NCI-H460 (cell line): ENCODE measurements at places on chromosomes 11 and 22.

DNA sequence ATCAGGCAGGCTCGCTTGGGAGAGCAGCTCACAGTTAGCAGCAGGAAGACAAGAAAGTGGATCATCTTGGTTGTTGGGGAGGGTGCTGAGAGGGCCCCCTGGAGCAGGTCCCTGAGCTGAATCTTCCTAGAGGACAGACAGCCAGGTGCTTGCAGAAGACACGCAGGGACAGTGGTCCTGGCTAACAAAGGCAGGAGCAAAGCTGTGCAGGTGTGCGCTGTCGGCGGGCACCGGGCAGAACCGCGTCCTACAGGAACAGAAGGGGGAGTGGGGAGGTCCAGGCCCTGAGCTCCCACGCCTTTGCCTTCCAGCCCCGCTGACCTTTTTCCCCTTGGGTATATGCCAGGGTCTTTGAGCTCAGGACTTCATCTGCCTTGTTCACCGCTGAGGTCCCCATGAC, 30.1 kb upstream of the PARVB start:
- no peak for DNase-seq

GRCh38 chr22:45531441-45532234, 29.0 kb downstream of the FBLN1 start:
- no peak for DNase-seq

DNA sequence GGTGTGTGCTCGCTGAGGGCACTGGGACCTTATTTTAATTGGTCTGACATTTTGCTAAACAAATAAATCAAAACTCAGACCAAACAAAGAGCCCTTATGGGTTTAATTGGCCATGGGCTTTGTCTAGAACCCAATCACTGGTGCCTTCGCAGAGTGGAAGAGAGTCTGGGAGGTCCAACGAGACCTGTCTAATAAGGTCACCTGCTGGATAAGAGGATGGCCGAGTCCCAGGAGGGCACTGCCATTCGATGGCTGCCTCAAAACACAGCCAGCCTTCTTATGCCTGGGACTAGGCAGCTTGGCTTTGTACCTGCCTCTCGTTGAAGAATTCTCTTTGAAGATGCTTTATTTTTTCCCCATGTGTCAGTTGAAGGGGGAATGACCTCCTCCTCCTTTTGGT, 171.1 kb downstream of the CEP164 start:
- no peak for DNase-seq

GRCh38 chr11:46889689-46890475, 28.5 kb downstream of the LRP4 start:
- DNase-seq, result peak; percentile 77

DNA sequence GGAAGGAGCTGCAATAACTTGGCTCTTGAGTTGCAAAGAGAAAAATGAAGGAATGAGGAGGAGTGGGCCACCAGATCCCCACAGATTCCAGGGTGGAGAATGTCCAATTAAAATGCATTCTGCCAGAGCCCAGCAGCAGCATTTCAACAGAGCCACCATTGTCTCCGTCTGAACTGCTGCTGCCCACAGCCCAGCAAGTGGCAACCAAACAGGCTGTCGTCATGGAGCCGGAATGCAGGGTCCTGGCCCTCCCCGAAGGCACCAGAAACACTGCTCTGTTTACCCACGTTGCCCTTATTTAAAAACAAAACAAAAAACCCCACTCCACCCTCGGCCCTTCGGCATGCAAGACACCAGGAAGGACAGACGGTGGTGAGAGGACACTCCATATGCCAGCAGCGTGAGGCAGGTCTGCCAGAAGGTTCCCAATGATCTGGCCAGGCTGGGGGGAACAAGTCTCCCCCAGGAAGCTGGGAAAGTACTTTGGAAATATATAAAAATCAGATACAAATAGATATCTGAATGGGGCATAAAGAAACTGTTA, 32.5 kb downstream of the PLEKHA7 start:
- no peak for DNase-seq

DNA sequence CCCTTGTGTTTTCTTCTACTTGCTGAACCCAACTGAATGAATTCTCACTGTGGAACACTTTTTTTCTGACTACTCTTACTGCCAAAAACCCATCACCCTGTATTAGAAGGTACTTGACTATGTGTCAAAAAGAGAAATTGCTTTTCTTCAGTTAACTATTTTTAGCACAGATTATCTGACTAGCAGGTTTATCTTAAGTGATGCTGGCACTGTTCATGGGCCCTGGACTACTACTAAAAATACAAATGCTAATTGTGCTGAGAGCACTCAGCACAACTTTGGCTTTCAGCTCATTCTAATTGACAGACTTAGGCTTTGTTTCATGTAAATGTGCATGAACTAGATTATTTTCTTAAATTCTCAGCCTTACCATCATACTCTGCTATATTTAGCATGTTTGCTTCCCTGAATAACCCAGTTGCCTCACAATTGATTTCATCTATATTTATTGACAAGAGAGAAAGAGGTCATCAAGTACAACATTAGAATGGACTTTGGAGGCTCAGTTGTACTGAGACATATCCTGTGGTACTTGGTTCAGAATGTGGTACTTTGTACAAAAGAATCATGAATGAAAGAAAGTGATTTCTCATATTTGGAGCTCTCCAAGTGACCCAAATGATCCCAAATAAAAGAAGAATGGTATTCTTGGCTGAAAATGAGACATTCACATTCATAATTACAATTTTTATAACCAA, 478.3 kb downstream of the KCNA4 start:
- DNase-seq, result no peak

DNA sequence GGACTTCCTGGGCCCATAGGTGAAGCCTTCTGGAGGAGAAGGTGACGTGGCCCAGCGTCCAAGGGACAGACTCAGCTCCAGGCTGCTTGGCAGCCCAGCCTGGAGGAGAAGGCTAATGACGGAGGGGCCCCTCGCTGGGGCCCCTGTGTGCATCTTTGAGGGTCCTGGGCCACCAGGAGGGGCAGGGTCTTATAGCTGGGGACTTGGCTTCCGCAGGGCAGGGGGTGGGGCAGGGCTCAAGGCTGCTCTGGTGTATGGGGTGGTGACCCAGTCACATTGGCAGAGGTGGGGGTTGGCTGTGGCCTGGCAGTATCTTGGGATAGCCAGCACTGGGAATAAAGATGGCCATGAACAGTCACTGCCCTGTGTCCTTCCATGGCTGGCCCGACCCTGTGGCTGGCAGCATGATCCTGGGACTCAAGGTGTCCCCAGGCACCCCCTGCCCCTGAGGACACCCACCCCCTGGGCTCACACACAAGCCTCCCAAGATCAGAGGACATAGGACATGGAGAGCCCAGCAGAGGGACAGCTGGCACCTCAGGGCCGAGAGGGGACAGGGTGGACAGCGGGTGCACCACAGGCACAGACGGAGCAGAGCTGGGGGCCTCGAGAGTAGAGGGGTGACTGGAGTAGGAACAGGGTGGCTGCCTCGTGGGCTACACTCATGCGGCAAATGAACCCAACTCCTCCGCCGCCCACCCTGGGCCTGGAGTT, 10.1 kb downstream of the SIGIRR start:
- DNase-seq, result no peak

DNA sequence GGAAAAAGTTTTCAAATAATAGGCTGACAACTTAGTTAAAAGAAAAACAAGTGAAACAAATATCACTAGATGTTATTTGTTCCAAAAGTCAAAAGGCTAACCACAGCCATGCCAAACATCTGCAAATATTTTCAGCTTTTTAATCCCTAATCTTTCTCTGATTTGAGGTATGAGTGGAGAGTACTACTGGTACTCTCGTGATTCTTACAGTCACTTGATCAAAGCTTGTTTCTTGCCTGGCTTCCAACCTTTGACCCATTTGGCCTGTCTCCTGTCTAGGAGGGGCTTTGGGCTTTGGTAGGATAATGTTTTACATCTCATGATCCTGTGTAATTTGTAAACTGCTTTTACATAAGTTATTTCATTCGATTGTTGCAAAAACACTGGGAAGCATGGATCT, 301.8 kb upstream of the SORL1-AS1 start:
- no peak for DNase-seq

GRCh38 chr22:38923463-38924346, 33.7 kb upstream of the APOBEC3A start:
- peak; percentile 79 for DNase-seq

DNA sequence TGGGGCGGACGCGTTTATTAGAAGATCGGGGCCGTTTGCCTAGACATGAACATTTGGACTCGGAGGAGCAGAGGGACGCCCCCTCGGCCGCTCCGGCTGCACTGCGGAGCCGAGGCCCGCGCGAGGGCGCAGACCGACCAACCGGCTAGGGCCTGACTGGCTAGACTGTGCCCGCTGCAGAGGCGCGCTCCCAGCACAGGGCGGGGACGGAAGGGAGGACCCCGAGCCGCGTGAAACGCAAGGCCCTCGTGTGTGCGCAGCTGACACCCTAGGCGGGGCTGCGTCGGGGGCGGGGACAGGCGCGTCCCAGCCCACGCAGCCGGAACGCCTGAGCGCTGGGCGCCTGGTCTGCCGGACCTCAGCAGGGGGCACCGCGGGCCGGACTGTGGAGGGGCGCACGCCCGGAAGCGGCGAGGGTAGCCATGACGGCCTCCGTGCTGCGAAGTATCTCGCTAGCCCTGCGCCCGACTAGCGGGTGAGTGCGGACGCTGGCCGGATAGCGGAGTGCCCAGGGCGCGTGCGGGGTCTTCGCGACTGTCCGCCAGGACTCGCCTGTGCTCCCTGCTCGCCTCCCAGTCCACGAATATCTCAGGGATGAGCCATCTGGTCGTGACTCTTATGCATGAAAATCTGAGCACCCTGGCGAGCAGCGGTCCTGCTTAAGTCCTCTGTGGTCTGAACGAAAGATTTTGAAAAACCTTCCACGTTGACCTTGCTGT, at the start of gene MRPL40:
Gene MRPL40, plus strand, starts transcription at position 413 of the 719 bp plus-strand sequence. Its CDS starts 10 bp downstream, at position 423.
- peak; percentile 88 for DNase-seq

DNA sequence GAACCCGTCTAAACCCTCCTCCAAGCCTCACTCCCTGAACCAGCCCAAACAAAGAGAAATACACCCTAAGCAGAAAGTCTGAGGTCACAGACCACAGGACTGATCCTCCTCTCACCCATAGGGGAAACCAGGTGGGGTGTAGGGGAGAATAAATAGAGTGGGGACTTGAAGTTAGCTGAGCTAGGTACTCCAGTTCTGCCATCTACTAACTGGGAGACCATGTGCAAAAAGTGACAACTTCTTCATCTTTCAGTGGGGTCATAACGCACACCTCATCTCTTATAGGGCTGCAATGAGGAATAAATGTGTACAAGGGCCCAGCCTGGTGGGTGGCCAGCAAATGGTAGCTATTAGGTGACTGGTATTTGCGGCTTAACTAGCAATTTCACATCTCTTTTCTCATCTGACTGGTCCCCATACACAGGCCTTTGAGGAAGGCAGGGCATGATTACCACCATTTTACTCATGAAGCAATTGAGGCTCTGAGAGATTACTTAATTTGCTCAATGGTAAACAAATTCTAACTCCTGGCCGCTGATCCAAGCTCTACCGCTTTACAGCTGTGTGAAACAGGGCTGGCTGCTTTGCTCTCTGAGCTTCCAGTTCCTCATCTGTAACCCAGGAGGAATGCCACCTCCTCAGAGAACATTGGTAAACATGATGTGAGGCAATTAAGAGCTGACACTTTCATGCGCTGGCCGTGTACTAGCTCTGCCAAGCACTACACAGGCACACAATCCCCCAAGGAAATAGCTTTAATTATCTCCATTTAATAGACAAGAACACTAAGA, 16.6 kb downstream of the TBC1D10A start:
- no peak for DNase-seq

GRCh38 chr22:37054056-37054395, 2.5 kb downstream of the KCTD17 start:
- DNase-seq, result no peak

GRCh38 chr11:105910095-105910715, 111.8 kb downstream of the MSANTD4 start:
- no peak for DNase-seq

DNA sequence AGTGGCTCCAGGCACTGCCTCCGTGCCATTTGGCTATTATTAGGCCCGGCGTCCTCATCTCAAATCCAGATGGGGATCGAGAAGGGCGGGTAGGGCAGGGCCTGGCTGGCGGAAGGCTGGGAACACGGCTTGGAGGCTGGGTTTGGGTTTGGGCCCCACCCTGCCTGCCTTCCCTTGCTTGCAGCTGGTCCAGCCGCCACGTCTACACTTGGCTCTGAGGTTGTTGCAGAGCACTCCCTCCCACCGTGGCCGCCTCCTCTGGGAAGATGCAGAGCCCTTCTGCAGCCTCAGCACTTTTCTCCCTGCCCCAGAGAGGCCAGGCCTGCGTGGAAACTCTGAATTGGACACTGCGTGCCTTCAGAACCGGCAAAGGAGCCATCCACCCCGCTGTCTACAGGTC, 5.2 kb upstream of the SMTN start:
- no peak for DNase-seq

GRCh38 chr11:113847111-113847510, 28.3 kb downstream of the USP28 start:
- DNase-seq, result no peak

GRCh38 chr11:128697645-128698174, 3.8 kb downstream of the FLI1 start:
- DNase-seq, result no peak

GRCh38 chr11:124759266-124760204, 2.6 kb downstream of the ESAM start:
- no peak for DNase-seq

GRCh38 chr11:4641501-4641900, 2.3 kb upstream of the OR51E1 start:
- no peak for DNase-seq

DNA sequence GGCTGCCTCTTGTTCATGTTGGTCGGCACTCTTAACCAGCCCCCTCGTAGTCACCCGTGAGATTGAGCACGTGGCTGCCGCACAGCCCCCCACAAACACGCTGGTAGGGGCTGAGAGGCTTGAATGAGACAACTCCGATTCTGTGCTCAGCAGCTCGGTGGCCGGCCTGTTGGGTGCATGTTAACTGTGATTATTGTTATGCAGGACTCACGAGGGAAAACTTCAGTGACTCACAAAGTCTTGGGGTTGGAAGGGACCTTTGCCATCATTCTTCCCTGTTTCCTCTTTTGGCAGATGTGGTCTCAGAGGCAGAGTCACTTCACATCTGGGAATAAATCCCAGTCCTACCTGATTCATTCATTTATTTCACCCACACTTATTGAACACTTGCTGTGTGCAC, 75.2 kb downstream of the ADAMTS15 start:
- no peak for DNase-seq

GRCh38 chr22:36860821-36861659, at the start of gene NCF4:
Gene NCF4 (plus strand): TSS chr22:36861006. CDS start chr22:36861172, 166 bp downstream.
- no peak for DNase-seq

DNA sequence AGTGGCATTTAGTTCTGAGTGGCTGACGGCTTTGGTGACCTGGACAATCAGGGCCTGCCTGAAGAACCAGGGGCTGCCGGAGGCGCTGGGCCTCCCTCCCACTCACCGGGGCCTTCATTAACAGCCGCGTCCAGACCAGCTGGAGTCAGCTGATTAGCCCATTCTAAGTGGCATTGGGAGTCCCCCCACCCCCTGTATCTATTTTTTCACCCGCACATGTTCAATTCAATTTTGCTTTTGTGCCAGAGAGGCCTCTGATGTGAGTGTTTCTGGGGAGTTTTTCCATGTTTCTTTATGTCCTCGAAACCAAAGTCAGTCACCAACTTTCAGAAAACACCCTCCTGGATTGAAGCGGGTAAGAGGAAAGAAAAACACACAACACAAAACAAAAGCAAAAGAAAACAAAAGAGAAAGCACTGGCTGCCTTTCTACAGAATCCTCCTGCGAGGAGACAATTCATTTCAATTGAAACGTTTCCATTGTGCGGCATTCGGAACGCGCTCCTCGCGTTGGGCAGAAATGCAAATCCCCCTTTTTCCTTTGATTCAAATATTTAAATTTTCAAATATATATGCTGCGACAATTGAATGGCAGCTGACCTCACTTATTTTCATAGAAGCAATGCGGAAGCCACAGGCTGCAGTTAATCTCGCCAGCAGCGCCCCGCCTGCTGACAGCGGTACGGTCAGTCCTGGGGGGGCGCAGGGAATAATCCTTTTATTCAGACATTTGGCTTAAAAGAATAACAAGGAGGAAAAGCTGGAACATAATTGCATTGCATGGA, 17.7 kb downstream of the CDKN1C start:
- DNase-seq, result no peak
